ENCODE measurements at places on chromosomes 5 and 9.

- no peak for DNase-seq
These were observed 261.9 kb upstream of the TRIM32 start for GRCh38 chr9:116425244-116425643.

- DNase-seq = no peak
These were observed 65.7 kb downstream of the TMEM38B start for GRCh38 chr9:105760053-105760452.

DNA sequence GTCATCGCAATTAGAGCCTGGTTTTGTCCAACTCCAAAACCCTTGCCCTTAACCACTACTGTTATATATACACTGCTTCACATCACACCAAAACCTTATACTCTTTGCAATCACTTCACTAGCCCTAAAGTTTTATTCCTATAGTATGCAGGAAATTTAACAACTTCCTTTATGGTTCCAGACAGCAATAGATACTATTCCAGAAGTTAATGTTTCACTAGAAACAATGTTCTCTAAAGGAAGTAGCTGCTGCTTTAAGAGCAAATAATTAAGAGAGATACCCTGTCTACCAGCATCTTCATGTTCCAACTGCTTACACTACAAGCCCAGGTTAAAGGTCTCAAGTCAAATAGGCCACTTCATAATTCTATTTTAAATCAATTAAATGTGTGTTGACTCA is 22.0 kb downstream of the FREM1 start:
- no peak for DNase-seq

DNA sequence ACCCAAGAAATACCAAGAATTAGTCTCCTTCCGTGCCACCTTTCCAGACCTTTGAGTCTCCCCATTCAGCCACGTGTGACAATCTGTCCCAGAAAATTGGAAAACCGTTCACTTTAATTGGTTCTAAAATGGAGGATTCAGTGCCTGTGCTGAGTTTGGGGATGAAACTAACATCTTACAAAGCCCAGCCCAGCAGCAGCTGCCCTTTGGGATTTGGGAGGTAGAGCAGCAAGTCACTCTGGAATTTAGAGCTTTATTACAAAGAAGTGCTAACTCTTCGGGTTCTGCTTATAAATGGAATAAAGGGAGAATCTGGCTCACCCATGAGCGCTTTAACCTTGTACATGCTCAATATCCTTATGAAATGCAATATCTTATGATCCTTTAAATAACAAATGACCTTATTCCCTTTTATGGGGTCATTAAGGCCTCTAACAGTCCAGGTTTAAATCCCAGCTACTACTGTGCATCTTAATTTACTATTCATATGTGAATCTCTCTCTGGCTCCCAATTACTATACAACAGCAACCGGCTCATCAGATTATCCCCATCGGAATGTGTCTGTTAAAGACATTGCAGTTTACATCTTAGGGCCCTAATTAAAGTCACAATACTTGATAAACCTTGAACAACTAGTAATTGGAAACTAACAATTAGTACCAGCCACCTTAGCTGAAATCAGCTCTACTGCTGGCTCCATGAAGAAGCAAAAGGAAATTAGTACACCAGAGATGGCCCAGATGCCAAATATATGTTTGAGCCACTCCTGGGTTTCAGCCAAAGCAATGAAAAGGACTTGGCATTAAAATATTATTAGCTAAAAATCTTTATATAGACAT is 271.8 kb upstream of the SMARCA2 start:
- no peak for DNase-seq

DNA sequence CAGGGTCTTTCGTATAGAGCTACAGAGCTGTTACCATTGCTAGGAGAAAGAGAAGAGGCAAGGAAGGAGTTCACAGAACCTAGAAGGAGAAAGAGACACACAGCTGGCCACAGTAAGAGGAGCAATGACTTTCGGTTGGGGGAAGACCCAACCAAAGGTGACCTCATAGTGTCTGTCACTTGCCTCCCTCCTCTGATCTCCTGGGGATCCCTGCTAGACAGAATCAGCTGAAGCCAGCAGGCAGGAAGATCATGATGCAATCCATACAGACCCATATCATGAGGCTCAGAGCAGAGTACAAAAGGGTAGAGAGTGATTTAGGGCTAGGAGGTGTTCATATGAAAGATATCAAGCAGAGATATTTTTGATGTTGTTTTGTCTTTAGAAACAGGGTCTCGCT is 26.0 kb upstream of the EPB41L4B start:
- DNase-seq = no peak

GRCh38 chr9:112780450-112781036 is 30.0 kb downstream of the SNX30 start:
- no peak for DNase-seq

DNA sequence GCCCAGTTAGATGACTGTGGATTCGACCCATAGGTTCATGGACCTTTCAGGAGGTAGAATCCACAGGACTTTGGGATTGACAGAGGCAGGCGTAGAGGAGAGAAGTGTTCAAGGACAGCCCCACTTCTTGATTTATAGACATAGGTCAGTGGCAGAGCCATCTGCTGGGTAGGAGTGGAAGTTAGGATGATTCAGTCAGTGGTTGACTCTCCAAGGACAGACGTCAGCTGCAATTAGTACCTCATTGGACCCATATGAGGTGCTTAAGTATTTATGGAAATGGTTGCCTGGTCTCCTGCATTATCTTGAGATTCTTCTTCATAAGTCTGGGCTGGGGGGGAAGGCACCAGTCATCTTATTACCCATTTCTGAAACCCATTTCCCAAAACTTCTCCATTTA is 70.9 kb downstream of the SH3RF2 start:
- no peak for DNase-seq

DNA sequence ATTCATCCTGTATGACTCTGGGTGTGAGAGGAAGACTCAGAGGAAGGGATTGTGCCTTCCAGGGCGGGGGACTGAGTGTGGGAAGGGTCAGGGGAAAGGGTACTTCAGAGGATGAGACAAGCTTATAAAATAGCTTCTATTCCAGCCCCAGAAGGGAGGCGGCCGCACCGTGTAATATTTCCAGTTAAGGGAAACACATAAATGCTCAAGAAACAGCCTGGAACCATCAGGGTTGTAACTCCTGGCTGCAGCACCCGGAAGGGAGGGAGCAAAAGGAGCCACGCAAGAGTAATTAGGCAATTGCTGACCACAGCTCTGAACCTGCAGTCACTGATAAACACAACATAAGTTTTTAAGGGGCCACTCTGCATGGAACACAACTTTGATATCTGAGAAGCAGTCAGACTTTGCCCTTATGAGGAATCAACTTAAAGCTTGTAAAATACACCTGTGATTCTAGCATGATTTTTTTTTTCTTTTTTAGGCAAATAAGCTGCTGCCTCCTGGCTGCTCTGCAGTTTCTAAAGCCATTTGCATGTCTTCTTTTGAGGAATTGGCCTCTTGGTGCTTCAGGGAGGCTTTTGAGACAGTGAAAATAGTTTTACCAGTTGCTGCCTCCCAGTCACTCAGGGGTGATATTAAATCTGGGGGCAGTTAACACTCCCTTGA is 382.7 kb downstream of the ENC1 start:
- DNase-seq = no peak
